Left ventricle myocardium inferior (tissue), 1 donor: ENCODE measurements at places on chromosomes 1 and 21. TPM values are rescaled to one million over a fixed set of nuclear protein-coding genes. Genes with fewer than 3 reads are reported as not detected.

GRCh38 chr1:205318231-205318991, 3.1 kb downstream of the NUAK2 start:
- no peak for DNase-seq

DNA sequence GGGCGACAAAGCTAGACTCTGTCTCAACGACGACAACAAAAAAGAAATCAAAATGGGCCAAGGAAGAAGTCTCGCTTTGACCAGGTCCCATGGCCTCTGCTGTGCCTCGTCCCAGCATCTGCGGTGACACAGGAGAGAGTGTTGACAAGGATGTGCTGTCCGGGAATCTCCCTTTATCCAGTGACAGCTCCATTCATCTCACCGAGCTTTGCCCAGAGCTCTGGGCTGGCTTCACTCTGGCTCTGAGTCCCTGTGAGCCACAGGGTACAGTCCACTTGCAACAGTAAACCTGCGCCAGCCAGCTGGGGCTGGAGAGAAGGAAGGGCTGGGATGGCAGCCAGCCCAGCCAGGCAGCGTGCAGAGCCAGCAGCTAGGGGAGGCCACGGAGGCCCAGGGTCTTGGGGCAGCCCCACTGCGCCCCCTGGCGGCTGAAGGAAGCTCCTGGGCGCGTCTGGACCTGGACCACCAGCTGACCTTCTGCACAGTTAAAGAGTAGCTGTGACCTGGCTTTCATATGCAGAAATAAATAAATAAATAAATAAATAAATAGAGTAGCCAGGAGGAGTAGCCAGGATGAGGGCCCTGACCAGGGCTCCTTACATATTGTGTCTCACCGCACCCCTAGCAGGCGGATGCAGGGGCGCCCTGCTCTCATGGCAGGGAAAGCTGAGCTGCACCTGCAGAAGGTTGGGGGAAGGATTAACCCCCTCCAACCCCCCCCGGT, 29.7 kb downstream of the ENO1 start:
- peak; percentile 92 for DNase-seq

DNA sequence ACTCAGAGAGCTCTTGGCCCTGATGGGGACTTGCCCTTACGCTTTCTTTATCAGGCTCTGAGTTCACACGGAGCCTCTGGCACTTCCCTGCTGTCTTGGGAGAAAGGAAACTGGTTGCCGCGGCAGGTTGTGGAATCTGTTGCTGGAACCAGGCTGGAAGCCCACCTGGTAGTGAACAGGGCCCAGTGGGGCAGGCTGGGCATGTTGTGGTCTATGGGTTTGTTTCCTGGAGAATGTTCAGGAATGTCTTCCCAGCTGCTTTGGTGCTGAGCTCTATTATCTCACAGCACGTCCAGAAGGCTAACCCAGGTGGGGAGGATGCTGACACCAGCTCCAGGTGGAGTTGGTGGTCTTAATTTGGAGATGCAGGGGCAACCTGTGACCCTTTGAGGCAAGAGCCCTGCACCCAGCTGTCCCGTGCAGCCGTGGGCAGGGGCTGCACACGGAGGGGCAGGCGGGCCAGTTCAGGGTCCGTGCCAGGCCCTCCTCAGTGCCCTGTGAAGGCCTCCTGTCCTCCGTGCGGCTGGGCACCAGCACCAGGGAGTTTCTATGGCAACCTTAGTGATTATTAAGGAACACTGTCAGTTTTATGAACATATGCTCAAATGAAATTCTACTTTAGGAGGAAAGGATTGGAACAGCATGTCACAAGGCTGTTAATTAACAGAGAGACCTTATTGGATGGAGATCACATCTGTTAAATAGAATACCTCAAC, 33.3 kb upstream of the TDRD10 start:
- no peak for DNase-seq

GRCh38 chr1:229436201-229436600, 2.3 kb upstream of the ACTA1 start:
- no peak for DNase-seq

Gene GSTM5
- total RNA-seq = 2.4 TPM

- DNase-seq = no peak
Observed at GRCh38 chr1:9250411-9251381, 16.1 kb downstream of the H6PD start.

Gene MATN1
- not detected for total RNA-seq

Gene NPR1
- total RNA-seq = 10.4 TPM

Gene CDCA8
- total RNA-seq = 0.33 TPM
